ENCODE measurements at places on chromosomes 5 and 9.

- no peak for DNase-seq
Observed at GRCh38 chr9:34689116-34689470, 2.0 kb downstream of the CCL19 start.

DNA sequence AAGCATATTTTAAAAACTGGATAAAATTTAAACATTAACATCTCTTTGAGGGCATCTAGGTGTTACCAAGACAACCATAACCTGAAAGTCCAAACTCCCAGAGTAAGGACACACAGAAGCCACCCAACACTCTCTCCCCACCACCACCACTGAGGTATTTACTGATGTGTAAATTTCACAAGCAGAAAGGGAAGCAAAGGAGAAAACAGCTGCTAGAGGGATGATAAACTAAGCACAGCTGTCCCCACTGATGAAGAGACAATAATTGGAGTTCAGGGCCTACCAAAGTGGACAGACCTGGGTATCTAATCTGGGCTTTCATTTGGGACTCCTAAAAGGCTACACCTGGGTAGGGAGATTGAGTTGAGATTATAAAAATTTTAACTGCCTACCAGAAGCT lies 63.6 kb downstream of the FRMD3 start:
- DNase-seq = no peak

GRCh38 chr9:71306134-71306533 lies 184.7 kb upstream of the TRPM3 start:
- DNase-seq = no peak

DNA sequence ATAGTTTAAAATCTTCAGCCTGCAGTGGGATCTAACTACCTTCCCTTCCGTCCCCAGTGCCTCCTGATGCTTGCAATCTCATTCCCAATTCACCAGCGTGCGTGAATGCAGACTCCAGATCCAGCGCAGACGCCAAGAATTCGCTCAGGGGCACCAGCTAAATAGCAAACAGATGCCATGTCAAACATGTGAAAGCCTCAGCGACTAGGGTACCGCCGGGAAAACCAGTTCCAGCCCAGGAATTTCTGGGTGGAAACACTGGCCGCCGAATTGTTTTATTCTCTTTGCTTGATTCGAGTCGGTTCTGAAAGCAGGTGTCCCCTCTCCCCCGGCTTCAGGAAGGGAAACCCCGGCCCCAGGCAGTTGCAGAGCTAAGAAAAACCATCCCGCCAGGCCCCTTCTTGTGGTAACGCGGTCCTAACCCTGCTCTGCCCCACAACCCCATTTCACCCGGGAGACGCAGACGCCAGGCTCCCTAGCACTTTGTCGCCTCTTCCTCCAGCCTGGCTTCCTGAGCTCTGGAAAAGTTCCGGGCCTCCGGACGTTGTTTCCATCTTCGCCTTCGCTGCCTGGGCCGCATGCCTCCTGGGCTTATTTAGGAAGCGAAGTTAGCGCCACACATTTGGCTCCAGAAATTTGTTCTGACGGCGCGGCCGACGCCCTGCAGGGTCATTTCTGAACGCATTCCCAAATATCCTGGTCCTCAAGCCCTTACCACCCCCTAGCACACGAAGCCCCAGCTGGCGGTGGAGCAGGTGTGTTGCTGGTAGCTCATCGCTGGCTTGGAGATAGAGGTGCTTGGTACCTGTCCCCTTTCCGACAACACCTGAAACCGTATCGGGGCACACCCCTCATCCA lies 665 bp upstream of the LVRN start:
- no peak for DNase-seq

GRCh38 chr5:95909738-95910137 lies 51.9 kb downstream of the ELL2 start:
- DNase-seq = no peak

- DNase-seq = no peak
Observed at GRCh38 chr5:61907995-61908394, 398.0 kb upstream of the KIF2A start.

DNA sequence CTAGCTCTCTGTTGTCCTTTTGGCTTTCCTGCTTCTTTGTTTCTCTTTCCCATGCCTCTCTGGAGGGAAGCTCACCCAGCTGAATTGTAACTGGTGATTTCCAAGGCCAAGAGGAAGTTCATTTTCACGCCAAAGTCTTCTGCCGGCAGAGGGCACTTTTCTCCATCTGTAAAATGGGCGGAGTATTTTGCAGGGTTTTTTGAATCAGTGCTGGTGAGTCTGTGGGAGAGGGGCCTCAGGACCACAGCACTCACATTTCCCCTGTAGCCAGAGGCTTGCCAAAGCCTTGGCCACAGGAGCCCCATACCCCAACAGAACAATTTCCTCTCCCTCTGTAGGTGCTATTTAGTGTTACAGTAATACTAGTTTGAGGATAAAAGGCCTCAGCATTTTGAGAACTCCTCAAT lies 42.3 kb upstream of the MATR3 start:
- DNase-seq = peak; percentile 48

GRCh38 chr5:73160239-73160671 lies 12.7 kb upstream of the TMEM174 start:
- DNase-seq = no peak

DNA sequence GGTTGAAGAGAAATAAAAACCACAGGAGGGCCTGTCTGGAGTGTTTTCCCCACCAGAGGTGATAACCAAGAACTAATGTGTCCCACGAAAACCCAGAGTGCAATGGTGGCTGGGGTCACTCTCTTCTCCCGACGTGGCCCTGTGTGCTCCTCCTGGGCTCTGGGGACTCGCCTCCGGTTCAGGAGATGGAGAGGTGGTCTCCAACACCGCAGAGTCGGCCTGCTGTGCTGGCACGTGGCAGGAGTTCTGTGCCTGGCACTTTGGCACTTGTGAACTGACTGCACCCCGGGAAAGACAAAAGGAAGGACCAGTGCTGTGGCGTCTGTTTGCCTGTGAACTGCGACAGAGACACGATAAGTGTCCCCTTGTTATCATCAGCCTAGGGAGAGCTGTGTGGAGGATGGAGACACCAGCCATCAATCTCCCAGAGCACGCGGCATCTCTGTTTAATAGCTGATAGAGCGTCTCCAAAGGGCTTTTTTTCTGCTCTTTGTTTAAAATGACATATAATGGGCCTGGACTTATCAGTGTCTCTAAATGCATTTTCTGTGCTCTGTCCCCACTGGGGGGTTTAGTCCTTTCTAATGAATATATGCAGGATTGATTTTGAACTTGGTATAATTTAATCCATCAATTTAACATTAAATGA lies 98.3 kb downstream of the MRPL36 start:
- DNase-seq = no peak

- DNase-seq = no peak
Observed at GRCh38 chr9:130861372-130862180, 26.5 kb downstream of the ABL1 start.

GRCh38 chr5:42719034-42719433 lies 37.6 kb upstream of the CCDC152 start:
- DNase-seq = no peak

- no peak for DNase-seq
Observed at GRCh38 chr5:43174586-43174985, 17.4 kb upstream of the NIM1K start.

DNA sequence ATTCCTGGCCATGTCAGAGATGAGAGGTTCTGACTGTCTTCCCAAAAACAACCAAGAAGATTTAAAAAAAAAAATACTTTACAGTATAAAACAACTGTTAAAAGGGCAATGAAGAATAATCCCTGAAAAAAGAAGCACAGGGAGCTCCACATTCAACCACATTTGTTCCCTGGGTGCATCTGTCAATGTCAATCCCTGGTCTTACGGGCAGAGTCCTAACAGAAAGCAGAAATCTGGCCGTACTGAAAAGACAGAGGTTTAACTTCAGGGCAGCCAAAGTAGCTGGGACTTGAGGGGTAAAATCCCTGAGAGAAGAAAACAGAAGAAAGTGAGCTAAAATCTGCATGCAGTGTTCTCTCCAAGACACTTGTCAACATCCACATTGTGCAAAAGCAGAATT lies 76.6 kb downstream of the RICTOR start:
- DNase-seq = no peak

Data from GM12892 (cell line).